ENCODE measurements at places on chromosomes 13 and 19.

DNA sequence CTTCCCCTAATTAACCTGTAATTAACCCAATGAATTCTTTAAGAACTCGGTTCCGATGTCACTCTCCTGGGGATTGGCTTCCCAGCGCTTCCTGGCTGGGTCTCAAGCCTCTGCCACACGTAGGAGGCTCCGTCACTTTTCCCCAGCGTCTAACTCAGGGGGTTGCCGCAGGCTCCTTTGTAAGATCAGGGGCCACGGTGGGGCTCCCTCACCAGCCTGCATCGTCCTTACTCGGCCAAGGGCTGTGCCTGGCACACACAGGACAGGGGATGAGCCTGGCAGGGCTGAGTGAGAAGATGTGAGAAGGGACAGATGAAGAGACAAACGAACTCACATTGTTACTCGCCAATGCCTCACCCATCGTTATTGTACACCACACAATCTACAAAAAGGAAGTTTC lies 20.9 kb upstream of the ATP11A start:
- no peak for DNase-seq

DNA sequence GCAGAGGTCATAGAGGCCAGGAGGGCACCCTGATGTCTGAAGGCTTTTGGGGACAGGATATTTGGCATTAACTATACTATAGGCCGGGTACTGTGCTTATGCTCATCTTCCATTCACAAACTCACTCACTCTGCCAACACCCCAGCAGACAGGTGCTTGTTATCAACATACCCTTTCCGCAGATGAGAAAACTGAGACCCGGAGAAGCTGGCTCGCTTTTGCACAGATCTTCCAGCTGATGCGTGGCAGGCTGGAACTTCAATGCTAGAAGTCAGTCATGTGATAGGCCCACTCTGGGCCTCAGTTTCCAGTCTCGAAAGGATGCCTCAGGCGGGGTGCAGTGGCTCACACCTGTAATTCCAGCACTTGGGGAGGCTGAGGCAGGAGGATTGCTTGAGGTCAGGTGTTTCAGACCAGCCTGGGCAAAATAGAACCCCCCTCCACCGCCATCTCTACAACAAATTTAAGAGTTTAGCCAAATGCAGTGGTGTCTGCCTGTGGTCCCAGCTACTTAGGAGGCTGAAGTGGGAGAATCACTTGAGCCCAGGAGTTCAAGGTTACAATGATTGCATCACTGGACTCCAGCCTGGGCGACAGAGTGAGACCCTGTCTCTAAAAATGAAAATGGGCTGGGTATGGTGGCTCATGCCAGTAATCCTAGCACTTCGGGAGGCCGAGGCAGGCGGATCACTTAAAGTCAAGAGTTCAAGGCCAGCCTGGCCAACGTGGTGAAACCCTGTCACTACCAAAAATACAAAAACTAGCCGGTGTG lies 9.5 kb downstream of the CNN1 start:
- no peak for DNase-seq

DNA sequence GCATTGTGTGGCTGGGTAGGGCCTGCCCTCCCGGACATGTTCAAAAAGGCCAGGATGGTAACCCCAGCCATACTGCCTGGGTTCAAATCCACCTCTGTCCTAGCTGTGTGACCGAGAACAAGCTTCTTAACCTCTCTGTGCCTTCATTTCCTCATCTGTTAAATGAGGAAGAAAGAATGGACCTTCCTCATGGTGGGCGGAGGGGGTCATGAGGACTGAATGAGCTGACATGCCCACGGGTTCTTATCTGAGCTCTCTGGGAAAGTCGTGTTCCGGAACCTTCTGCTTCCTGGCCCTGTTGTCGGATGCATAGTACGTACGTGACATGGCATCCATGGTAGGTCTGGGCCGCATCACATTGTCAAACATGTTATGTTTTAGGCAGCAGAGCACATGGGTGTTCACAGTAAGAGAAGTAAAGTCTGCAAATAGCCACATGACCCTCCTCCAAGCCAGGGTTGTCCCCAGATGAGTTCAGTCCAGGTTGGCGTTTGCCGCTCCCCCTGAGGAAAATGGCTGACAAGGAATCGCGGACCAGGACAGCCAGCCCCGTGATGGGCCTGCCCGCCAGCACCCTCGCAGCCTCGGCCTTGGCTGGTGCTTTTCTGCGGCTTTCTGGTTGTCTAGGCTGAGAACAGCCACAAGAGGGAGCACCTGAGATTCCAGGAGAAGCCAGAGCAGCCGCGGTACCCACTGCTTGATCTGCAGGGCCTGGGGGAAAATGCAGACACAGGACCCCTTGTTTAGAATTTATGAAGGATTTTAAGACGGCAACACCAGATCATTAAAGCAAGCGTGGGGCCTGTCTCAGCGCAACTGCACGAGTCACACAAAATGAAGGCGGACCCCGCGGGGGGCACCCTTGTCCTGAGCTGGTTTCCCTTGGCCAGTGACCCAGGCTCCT lies 2.4 kb upstream of the NTN5 start:
- peak; percentile 88 for DNase-seq

DNA sequence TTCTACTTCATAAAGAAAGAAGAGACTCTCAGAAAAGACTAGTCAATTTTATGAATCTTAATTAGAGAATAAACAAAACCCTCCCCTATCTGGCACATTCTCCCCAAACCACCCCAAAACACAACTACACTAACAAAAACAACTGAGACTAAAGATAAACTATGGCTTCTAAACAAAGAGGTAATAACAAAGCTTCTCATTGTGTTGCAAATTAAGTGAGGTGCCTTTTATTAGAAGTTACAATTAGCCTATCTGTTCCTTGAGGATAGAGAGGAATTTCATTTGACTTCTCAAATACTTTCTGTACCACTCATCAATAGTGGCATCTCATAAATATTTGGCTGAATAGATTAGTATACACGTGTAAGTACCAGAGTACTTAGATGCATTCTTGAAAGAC lies 1196.2 kb downstream of the PCDH9 start:
- DNase-seq: no peak

DNA sequence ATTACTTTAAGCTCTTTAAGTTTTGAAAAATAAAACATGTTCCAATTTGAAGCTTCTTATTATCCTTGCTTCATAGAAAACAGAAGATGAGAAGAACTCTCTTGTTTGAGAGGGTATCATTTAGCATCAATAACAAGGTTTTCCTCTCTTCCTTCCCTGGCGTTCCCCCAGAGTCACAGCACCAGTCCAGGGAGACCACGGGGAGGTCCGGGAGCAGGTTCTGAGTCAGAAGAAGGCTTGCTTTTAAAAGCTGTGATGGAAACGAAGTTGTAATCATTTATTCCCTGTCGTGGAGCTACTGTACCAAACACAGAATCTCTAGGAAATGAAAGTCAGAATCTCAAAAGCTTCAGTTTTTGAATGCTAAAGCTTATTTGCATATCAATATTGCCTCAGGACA lies 174.0 kb upstream of the LSM14A start:
- DNase-seq: no peak

- no peak for DNase-seq
Observed at GRCh38 chr13:71798707-71799106, 68.3 kb downstream of the DACH1 start.

DNA sequence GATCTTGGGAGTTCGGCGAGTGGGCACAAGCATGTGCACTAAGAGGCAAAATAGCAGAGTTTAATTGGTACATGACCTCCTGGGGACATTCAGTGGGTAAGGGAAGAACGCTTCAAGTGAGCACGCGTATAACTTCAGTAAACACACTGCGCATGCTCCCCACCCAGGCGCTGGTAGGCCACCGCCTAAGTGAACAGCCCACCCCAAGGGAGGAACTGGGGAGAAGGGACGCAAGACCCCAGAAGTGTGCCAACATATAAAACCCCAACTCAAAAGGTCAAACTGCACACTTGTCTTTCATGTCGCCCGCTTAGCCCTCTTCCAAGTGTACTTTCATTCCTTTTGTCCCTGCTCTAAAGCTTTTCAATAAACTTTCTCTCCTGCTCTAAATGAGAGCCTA lies 10.5 kb upstream of the NTN5 start:
- DNase-seq: no peak

GRCh38 chr13:26680123-26680450 lies 80.5 kb downstream of the GPR12 start:
- no peak for DNase-seq

DNA sequence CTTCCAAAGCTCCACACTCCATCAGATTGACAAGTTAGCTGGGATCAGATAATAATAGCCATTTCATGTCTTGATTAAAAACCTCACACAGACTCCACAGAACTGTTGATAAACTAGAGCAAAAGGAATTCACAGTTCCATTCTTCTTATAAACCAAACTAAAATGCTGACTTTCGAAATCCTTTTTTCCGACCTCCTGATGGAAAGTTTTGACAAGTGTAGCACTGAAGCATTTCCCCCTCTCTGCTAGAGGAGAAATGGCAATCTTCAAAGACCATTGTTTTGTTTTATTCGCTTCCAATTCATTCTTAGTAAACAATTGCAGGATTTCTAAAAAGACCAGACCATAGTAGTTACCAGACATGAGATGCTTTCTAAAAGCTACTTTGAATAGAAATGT lies 58.8 kb downstream of the COL4A2 start:
- no peak for DNase-seq

- no peak for DNase-seq
Observed at GRCh38 chr13:96780105-96780504, 214.2 kb downstream of the OXGR1 start.

- peak; percentile 16 for DNase-seq
Observed at GRCh38 chr13:32804673-32805230, 211.5 kb upstream of the KL start.

- DNase-seq: no peak
Observed at GRCh38 chr19:38385804-38386257, 2.0 kb downstream of the GGN start.

DNA sequence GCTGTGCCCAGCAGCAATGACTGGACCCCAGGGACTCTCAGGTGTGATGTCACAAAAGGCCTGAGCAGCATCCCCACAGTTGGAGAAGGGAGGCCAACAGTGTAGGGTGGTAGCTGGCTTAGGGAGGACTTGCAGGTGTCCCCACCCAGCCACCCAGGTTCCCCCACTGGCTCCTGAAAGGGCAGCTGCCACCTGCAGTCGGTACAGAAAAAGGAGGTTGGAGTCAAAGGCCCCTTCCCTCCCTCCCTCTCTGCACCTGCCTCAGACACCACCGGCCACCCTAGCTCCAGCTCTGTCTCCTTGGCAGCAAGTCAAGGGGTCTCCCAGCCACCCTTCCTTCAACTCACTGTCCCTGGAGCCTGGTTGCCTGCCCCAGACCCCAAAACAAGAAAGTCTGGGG lies at the start of gene PCP2:
TSS of gene PCP2 (minus strand) at position 22 of the 400 bp plus-strand sequence. CDS start 262 bp downstream, outside the sequence.
- DNase-seq: no peak

DNA sequence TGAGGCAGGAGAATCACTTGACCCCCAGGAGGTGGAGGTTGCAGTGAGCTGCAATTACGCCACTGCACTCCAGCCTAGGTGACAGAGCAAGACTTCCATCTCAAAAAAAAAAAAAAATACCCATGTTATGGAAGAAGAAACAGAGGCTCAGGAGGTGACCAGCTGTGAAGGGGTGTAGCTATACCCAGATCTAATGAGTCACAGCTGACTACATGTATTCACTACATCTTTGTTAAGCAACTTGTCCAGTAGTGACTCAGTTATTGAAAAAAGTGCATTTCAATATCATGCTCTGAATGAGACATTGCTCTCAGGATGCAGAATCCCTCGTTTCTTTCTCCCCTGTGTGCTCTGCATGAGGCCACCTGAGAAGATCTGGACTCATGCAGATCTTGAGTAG lies 16.1 kb upstream of the SPART start:
- no peak for DNase-seq

DNA sequence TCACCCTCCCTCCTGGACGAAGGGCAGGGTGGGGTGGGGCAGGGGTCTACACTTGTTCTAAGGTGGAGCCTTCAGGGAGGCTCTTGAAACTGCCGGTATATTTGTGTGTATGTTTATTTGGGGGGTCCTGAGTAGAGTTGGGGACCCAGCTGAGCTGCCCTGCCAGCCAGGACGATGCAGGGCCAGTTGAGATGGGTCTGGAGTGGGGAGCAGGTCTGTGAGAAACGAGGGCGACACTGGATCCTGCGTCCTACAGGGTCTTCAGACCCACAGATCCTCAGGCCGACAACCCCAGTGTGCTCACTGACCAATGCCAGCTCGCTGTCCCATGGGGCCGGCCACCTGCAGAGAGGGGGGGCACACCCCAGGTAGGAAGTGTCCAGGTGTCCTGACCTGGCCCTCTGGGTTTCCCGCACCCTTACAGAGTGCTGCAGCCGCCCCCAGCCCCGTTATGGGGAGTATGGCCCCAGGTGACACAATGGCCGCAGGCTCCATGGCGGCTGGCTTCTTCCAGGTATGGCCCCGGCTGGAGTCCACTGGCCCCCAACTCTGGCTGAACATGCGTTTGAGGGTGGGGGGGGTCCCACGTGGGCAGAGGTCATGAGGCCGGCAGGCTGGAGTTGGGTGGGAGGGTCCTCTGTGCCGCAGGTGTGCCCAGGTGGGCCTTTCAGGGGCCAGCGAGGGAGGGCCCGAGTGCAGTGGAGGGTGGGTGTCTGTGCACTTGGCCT lies 7.4 kb downstream of the ISYNA1 start:
- no peak for DNase-seq

DNA sequence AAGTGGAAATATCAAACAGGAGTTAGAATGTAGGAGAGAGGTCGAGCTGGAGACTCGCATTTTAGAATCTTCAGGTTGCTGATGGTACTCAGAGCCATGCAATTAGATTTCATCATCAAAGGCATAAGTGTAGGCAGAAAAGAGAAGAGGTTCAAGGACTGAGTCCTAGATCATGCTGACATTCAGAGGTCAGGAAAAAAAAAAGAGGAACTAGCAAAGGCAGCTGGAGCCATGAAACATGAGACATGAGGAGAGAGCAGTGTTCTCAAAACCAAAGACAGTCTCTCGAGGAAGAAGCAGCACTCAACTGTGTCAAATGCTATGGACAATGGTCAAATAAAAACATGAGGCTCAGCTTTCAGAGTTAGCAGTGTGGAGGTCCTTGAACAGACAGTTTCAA lies 12.4 kb upstream of the TPP2 start:
- DNase-seq: no peak

DNA sequence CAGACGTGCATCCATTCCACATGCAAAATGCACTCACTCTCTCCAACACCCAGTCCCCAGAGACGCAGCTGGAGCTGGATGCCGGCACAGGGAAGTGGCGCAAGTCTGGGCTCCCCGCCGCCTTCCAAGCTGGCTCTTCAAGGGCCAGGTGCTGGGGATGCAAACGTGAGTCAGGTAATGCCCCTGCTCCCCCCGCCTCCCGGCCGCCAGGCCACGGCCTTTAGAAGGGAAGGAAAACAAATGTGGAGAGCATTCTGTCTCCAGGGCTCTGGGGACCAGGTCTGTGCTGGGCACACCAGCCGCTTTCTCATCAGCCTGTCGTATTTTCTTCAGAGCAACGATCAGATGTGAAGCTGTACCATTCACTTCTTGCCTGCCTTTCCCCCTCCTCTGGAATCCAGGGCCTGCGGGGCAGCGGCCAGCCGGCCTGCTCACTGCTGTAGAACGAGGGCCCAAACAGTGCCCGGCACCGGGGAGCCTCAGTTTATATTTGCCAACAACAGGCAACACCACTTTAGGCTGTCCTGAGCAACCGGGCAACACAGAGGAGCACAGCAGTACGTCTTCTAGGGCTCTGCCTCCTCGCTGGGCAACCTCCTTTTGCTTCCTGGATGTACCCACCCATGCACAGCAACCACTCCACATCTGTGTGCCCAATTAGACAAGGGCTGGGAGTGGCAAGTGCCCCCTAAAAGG lies 3.8 kb downstream of the RAB20 start:
- no peak for DNase-seq

- DNase-seq: no peak
Observed at GRCh38 chr13:111555903-111556302, 235.5 kb downstream of the TEX29 start.
